ENCODE measurements at places on chromosomes 2 and 18. TPM values are rescaled to one million over a fixed set of nuclear protein-coding genes. Genes with fewer than 3 reads are reported as not detected.

The GCG gene
- not detected for total RNA-seq

The TTC39C gene
- total RNA-seq: 21.2 TPM

The ASPRV1 gene
- 3.4 TPM for total RNA-seq

The CCL20 gene
- total RNA-seq: not detected

The CXCR2 gene
- 3.1 TPM for total RNA-seq

The ME2 gene
- total RNA-seq: 35.2 TPM

The ASIC4 gene
- 0.29 TPM for total RNA-seq

The SIX3 gene
- not detected for total RNA-seq

The DCC gene
- not detected for total RNA-seq

The TLX2 gene
- not detected for total RNA-seq

The CCDC121 gene
- 2.2 TPM for total RNA-seq

The INHBB gene
- total RNA-seq: 19.3 TPM

The RIOK3 gene
- 63.4 TPM for total RNA-seq

The ARHGAP28 gene
- 8.6 TPM for total RNA-seq

The CD8B gene
- total RNA-seq: 1.9 TPM

The KIAA2012 gene
- not detected for total RNA-seq

The CRYGC gene
- total RNA-seq: not detected

The CFAP221 gene
- total RNA-seq: 2.1 TPM

The TOGARAM2 gene
- total RNA-seq: 0.65 TPM

The NCKAP5 gene
- total RNA-seq: 7.5 TPM

The UGT1A4 gene
- total RNA-seq: not detected

The CCBE1 gene
- total RNA-seq: 0.36 TPM

The CNTNAP5 gene
- total RNA-seq: not detected

The CENPA gene
- total RNA-seq: 1.2 TPM

The STARD6 gene
- total RNA-seq: not detected

The DNAH6 gene
- total RNA-seq: 0.78 TPM

The GTF2A1L gene
- not detected for total RNA-seq

The MC4R gene
- total RNA-seq: not detected

The WDR33 gene
- 55.1 TPM for total RNA-seq

The CAPN14 gene
- 0.29 TPM for total RNA-seq

The MAB21L4 gene
- total RNA-seq: not detected

All from aorta (tissue), 5 donors.